Right kidney (tissue), 9 donors: ENCODE measurements at places on chromosomes 13 and 19.
A peak's percentile ranks its signal among the peaks of the same experiment; 100 is the strongest.

DNA sequence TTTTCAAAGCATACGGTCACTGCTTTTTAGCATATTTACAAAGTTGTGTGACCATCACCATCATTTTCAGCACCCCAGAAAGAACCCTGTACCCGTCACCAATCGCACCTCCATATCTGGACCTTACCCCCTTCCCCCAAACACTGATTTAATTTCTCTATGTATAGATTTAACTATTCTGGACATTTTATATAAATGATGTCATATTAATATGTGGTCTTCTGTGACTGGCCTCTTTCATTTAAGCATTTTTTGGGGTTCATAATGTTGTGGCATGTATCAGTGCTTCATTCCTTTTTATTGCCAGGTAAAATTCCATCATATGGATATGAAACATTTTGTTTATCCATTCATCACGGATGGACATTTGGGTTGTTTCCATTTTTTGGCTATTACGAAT is 74.0 kb downstream of the TBC1D4 start:
- no peak for DNase-seq

DNA sequence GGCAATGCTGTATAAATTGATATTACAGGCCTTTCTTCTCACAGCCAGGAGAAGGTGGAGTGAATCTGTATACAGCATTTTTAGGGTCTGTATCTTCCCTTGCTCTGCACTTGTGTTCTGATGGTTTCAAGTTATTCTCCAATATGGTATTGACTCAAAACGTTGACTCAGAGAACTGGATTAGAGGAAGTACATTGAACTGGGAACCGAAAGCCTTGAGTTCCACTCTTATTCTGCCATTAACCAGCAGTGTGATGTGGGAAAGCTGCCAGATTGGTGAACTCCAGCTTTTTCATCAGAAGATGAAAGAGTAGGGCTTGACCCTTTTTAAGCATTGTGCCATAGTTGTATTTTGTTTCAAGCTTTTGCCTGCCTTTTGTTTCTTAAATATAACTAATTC is 167.7 kb downstream of the SPRY2 start:
- no peak for DNase-seq

GRCh38 chr19:3908266-3909054 is 24.4 kb upstream of the NMRK2 start:
- DNase-seq, result no peak

DNA sequence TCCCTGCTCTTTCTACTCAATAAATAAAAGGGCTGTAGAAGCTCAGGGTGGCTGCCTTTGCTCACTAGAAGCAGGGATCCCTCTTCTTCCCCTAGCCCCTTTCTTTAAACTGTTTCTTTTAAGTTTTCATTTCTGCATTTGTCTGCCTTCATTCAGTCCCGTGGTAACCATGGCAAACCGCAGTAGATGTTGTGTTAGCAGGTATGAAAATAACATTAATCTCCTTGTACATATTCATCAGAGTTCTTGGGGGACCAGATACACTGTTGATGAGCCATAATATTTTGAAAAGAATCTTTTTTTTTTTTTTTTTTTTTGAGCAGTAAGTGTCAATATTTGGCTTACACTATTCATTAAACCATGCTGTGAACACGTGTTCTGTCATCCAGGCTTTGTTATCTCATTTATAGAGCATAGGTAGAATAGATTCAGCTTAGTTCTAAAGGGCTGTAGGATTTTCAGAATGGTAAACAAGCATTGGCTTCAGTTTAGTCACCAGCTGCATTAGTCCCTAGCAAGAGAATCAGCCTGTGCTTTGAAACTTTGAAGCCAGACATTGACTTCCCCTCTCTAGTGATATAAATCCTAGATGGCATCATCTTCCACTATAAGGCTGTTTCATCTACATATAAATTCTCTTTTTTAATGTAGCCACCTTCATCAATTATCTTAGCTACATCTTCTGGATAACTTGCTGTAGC is 59.4 kb upstream of the SPRY2 start:
- DNase-seq, result no peak

DNA sequence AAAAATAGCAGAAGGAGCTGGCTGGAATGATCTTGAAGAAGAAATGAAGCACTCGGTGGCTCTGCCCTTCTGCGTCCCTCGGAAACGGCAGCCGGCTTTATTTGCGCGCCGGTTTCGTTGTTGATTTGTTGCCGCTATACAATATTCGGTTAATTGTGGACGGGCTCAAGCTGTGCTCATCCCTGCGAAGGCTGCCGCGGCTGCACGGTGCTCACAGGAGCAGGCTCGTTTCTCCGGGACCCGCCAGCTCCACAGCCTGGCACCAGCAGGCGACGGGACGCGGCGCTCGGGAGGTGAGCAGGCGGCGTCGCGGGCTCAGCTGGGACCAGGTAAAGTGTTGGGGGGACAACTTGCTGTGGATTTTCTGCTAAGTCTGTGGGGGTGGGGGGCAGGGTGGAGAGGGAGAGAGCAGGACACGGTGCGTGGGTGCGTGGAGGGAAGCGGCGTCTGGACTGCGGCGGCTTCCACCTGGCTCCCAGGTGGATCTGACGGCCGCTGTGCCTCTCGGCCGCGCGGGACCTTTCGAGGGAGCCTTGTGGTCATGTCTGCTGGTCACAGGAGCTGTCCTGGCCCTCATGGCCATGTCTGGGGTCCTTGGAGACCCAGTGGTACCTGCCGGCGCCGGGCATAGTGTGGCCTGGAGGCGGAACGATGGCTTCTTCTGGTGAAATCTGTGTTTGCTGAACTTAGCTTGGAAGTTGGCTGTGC is 90.9 kb downstream of the TEX29 start:
- DNase-seq, result peak; percentile 30

DNA sequence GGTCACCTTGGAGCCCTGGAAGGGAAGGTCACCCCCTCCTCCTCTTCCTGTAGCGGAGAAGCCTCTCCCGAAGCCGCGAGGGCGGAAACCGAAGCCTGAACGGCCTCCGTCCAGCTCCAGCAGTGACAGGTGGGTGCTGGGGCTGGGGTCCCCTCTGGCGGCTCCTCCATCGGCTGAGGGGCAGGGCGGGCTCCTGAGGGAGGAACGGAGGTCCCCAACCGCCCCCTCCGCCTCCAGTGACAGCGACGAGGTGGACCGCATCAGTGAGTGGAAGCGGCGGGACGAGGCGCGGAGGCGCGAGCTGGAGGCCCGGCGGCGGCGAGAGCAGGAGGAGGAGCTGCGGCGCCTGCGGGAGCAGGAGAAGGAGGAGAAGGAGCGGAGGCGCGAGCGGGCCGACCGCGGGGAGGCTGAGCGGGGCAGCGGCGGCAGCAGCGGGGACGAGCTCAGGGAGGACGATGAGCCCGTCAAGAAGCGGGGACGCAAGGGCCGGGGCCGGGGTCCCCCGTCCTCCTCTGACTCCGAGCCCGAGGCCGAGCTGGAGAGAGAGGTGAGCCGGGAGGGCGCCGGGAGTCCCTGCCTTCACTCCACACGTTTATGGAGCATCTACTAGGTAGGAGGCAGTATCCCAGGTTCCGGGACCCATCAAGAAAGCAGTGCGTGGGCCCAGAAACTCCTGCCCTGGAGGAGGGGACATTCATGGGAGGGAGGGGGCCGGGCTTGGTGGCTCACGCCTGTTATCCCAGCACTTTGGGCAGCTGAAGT is 22.0 kb downstream of the HDGFL2 start:
- no peak for DNase-seq

DNA sequence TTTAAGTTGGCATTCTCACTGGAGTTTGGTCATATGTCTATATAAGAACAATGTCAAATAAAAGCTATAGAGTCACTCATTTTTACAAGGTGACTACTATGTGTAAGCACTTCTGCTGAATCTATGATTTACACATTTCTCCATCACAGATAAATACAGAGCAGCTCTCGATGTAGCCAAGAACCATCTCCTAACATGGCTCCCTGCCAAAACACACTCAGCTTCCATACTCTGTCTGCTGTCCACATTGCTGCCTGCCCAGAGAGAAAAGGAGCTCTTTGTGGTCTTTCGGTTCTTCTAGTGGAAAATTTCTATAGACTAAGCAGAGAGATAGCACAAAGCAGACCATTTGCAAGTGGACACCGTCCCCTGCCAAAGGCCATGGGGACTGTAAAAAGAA is 190.9 kb upstream of the KLF12 start:
- DNase-seq, result no peak

DNA sequence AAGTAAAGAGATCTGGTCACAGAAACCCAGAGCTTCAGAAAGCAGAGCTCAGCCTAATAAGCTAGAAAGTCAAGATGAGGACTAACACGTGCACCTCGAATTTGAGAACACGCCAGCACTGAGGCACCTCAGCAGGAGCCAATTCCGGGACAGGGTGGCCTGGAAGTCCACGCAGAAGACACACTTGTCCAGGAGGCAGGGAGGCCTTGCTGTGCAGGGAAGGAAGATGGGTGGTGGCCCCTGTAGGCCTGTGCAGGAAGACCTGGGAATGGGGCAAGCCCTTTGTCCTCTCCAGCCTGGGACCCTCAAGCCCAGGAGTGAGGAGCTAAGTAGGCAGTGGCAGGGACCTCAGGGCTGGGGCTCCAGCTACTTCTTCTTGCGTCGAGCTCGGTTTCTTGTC is 16.3 kb upstream of the VSTM2B start:
- DNase-seq, result no peak

GRCh38 chr13:42275506-42275905 is 3.6 kb downstream of the AKAP11 start:
- no peak for DNase-seq

DNA sequence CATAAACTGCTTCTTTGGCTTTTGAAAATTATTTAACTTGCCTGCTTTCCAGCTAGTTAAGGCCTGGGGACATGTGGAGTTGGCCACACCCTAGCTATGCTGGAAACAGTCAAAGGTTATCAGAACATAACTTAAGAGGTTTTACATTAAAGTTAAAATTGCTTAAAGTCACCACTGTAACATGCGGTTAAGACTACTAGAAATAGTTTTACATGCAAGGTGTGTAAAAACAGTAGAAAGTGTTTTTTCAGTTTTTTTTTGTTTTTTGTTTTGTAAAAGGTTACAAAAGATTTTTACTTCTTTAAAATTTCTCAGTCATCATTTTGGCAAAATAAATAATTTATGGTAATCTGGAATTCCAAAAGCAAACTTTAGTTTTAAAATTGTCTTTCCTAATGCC is 763.1 kb downstream of the UQCRFS1 start:
- DNase-seq, result no peak

DNA sequence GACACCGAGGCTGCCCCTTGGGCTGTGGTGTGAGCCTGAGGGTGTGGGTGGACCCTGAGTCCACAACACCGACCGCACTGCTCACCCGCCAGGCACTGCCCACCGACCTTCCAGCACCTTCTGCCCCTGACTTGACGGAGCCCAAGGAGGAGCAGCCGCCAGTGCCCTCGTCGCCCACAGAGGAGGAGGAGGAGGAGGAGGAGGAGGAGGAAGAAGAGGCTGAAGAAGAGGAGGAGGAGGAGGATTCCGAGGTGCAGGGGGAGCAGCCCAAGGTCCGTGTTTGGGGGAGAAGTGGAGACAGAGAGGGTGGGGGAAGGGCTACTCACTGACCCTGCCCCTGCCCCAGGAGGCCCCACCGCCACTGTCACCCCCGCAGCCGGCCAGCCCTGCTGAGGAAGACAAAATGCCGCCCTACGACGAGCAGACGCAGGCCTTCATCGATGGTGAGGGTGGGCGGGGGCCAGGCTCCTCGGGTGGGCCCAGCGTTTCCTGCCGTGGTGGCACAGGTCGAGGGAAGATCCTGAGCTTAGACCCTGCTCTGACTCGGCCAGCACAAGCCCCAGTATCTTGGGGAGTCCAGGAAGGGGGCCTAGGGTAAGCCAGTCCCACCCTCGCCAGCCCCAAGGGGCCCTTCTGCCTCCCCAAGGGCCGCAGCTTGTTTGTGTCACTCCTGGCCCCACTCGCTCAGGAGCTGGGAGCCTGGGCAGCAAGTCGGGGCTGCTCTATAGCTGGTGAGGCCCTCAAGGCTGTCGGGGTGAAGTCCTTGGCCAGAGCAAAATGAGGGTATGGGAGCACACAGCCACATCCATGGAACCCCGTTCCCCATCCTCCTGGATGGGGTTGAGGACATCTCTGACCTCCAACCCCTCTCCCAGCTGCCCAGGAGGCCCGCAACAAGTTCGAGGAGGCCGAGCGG is 12.2 kb downstream of the PRKCSH start:
- DNase-seq, result no peak

- no peak for DNase-seq
Observed at GRCh38 chr19:39142630-39143029, 17.0 kb downstream of the PAK4 start.

GRCh38 chr13:59086147-59086546 is 1077.6 kb downstream of the DIAPH3 start:
- DNase-seq, result no peak

DNA sequence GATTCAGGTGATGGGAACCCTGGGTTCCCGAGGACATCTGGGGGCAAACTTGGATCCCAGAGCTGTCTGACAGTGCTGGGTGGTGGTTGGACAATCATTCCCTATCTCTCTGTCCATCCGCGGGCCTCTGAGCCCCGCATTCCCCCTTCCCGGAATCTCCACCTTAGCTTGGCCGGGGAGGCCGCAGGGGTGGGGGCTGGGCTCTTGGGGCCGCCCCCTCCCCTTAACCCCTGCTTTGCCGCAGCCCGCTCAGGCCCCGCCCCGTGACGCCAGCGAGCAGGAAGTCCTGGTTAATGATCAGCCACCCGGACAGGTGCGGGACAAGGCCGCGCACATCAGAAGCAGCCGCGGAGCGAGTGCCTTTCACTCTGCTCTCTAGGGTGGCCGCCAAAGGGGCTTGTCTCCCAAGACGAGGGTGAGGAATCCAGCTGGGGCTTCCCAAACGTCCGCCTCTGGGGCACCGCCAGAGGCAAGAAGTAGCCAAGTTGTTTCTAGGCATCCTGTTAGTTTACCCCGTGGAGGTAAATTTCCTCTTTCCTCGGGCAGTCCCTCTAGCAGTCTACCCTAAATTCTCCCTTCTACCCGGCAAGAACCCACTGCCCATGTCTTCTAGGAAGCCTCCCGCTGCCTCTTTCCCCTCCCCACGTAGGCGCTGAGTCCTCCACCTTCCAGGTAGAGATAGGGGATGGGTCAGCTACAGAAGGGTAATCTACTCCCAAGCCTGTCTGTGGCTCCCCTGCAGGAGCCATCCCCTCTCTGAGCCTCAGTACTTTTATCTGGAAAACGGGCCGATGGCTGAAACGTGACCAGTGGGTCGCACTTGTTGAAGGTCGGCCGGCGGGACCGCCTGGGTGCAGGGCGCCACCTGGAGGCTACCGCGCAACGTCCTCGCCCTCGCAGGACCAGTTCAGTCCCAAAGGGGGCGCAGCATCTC is 3.0 kb downstream of the IRF2BP1 start:
- peak; percentile 82 for DNase-seq

DNA sequence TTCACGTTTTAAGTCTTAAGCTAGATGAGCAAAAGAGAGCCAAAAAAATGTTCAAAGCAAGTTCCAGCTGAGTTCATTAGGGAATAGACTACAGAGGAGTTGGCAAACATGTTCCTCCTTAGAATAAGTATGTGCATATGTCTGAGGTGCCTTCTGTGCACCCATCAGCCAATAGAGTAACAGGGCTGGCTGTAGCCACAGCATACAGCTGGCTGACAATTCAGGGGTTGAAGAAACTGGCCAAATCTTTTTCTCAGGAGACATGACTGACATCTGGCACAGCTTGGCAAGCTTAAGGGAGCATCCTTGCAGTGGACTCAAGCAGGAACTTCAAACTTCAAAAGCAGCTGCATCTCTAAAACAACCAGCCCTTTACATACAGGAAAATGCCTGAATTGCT is 414.8 kb upstream of the PCDH20 start:
- no peak for DNase-seq
